Esophagus muscularis mucosa (tissue), 4 donors: ENCODE measurements at places on chromosomes 5 and 9. TPM values are rescaled to one million over a fixed set of nuclear protein-coding genes. Genes with fewer than 3 reads are reported as not detected.

DNA sequence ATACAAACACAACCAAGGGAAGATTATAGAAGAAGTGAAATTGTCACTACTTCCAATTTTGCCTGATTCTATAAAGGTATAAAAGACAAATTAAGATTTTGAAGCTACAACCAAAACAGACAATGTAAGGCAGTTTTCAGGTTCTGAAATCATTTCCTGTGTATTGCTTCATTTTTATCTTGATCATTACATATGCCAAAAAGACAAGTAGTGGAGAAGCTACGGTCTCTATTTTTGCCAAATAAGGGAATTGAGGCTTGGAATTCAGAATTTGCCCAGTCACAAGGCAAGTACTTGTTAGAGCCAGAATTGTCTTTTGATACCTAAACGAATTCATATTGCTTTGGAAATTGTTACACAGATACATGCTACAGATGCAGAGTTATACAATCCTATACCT lies 20.6 kb downstream of the EDIL3 start:
- no peak overlapping the region for H3K27ac ChIP-seq
- H3K36me3 ChIP-seq, result no peaks in the 10 kb centered on the region
- no peaks in the 10 kb centered on the region for H3K27me3 ChIP-seq
- no peak for DNase-seq
- H3K4me3 ChIP-seq, result no peak overlapping the region
- no peaks in the 10 kb centered on the region for H3K4me1 ChIP-seq

GRCh38 chr9:77926371-77926878 lies 105.2 kb downstream of the GNAQ start:
- peaks cover 1% of the 10 kb centered on the region for H3K36me3 ChIP-seq
- H3K27ac ChIP-seq, result no peak overlapping the region

GRCh38 chr9:135105938-135106491 lies 18.5 kb downstream of the OLFM1 start:
- no peak overlapping the region for H3K4me3 ChIP-seq
- H3K27ac ChIP-seq, result no peak overlapping the region

DNA sequence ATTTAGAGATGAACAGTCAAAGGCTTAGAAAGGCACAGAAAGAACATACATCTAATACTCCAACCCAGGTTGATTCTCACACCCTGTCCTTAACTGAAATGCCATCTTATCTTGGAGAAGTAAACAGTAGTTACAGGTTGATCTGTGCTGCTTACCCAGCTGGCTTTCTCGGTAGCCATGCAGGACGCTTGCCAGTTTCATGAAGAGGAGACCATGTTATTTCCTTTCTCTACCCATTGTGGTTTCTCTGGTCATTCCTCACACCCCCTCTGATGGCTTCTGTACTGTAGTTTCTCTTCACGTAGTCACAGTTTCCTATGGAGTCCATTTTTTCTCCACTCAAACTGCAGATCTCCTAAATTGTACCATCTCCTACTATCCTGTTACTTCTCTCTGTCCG lies 206.0 kb downstream of the SGCD start:
- no peaks in the 10 kb centered on the region for H3K36me3 ChIP-seq
- no peak overlapping the region for H3K27ac ChIP-seq
- DNase-seq, result no peak
- H3K4me3 ChIP-seq, result no peak overlapping the region
- H3K4me1 ChIP-seq, result peaks cover 10% of the 10 kb centered on the region
- H3K27me3 ChIP-seq, result no peaks in the 10 kb centered on the region

- DNase-seq, result no peak
- H3K4me1 ChIP-seq, result no peaks in the 10 kb centered on the region
- no peak overlapping the region for H3K27ac ChIP-seq
- no peaks in the 10 kb centered on the region for H3K27me3 ChIP-seq
- H3K4me3 ChIP-seq, result no peak overlapping the region
Observed at GRCh38 chr5:119532637-119533036, 80.3 kb downstream of the HSD17B4 start.

DNA sequence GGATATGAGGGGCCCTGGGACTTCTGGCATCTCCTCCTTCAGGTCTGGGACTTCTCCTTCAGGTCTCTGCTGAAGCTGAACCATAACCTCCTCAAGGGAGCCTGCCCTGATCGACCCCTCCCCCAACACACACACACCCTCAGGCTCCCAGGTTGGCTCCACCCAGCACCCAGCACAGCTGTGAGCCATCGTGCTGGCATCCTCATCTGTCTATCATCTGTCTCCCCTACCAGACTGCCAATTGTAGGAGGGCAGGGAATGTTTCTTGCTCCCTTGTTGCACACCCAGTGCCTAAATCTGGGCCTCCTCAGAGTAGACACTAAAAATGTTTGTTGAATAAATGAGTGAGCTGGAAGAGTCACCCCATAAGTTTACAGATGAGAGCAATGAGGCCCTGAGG lies 71.4 kb downstream of the LRSAM1 start:
- DNase-seq, result no peak
- H3K4me1 ChIP-seq, result peaks cover 54% of the 10 kb centered on the region
- H3K27me3 ChIP-seq, result no peaks in the 10 kb centered on the region
- H3K36me3 ChIP-seq, result peaks cover 75% of the 10 kb centered on the region

- no peak overlapping the region for H3K27ac ChIP-seq
- H3K4me1 ChIP-seq, result no peaks in the 10 kb centered on the region
- no peaks in the 10 kb centered on the region for H3K36me3 ChIP-seq
- DNase-seq, result no peak
Observed at GRCh38 chr9:78918976-78919375, 622.1 kb downstream of the PSAT1 start.

GRCh38 chr5:5780253-5780652 lies 357.8 kb downstream of the ICE1 start:
- no peak overlapping the region for H3K27ac ChIP-seq
- DNase-seq, result no peak
- H3K27me3 ChIP-seq, result no peaks in the 10 kb centered on the region
- H3K4me3 ChIP-seq, result no peak overlapping the region
- H3K36me3 ChIP-seq, result no peaks in the 10 kb centered on the region

- no peaks in the 10 kb centered on the region for H3K27me3 ChIP-seq
- H3K27ac ChIP-seq, result no peak overlapping the region
- no peak for DNase-seq
- peaks cover 10% of the 10 kb centered on the region for H3K4me1 ChIP-seq
- no peaks in the 10 kb centered on the region for H3K36me3 ChIP-seq
Observed at GRCh38 chr9:92948038-92948534, 763 bp downstream of the FGD3 start.

GRCh38 chr9:115416299-115416698 lies 298.3 kb upstream of the TNC start:
- H3K4me1 ChIP-seq, result no peaks in the 10 kb centered on the region
- no peak overlapping the region for H3K4me3 ChIP-seq

JAK2 gene
- total RNA-seq, result 37.0 TPM

GRXCR2 gene
- total RNA-seq, result not detected

CNTNAP3 gene
- 63.9 TPM for total RNA-seq

SV2C gene
- 0.42 TPM for total RNA-seq
